ENCODE measurements at places on chromosomes 13 and 19.

- no peak for DNase-seq
Measured at GRCh38 chr19:18045307-18046050, 37.5 kb downstream of the ARRDC2 start.

DNA sequence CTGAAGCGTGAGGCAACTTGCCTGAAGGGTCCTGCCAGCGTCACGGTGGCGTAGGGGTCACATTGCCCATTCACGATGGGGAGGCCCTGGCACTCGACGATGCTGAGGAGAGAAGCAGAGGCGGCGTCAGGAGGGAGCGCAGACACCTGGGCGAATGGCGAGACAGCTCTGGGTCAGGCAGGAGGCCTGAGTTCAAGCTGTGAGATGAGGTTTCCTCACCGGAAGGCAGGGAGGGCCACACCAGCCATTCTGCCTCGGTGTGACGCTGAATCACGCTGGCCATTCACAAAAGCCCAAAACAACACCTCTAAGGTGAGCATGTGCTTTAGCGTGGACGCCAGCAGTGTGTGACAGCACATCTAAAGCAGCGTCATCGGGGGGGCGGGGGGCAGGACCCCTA, 54.0 kb upstream of the C13orf46 start:
- DNase-seq = no peak

DNA sequence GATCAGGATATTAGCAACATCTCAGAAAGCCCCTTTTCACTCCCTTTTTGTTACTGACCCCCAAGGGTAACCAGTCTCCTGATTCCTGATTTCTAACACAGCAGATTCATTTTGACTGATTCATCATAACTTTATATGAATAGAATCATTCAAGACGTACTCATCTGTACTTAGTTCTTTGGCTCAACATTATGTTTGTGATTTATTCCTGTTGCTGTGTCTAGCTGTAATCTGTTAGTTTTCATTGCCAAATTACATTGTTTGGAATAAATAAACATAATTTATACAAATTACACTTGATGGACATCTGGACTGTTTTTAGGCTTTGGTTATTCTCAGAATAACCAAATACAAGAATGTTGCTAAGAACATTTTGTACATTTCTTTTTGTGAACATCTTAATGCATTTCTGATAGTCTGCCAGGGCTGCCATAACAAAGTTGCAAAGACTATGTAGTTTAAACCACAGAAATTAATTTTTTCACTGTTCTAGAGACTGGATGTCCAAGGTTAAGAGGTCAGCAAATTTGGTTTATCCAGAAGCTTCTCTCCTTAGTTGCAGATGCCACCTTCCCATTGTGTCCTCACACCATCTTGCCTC, 62.8 kb upstream of the EDNRB start:
- DNase-seq = no peak

GRCh38 chr19:43467276-43467675, 1.9 kb upstream of the LYPD3 start:
- DNase-seq = no peak

GRCh38 chr19:19179548-19180441, 9.7 kb upstream of the MEF2B start:
- no peak for DNase-seq

Measured in activated CD4-positive, CD25-positive, alpha-beta regulatory T cell treated with anti-CD3 and anti-CD28 coated beads, Interleukin-2, amount 50 U/mL, for 72 hours (primary cell).